D721Med (cell line): ENCODE measurements at places on chromosomes 2 and 18.

- no peak for DNase-seq
Measured at GRCh38 chr18:48991676-48992075, 40.9 kb upstream of the SMAD7 start.

GRCh38 chr18:57909620-57910019, 106.5 kb upstream of the ATP8B1 start:
- no peak for DNase-seq

DNA sequence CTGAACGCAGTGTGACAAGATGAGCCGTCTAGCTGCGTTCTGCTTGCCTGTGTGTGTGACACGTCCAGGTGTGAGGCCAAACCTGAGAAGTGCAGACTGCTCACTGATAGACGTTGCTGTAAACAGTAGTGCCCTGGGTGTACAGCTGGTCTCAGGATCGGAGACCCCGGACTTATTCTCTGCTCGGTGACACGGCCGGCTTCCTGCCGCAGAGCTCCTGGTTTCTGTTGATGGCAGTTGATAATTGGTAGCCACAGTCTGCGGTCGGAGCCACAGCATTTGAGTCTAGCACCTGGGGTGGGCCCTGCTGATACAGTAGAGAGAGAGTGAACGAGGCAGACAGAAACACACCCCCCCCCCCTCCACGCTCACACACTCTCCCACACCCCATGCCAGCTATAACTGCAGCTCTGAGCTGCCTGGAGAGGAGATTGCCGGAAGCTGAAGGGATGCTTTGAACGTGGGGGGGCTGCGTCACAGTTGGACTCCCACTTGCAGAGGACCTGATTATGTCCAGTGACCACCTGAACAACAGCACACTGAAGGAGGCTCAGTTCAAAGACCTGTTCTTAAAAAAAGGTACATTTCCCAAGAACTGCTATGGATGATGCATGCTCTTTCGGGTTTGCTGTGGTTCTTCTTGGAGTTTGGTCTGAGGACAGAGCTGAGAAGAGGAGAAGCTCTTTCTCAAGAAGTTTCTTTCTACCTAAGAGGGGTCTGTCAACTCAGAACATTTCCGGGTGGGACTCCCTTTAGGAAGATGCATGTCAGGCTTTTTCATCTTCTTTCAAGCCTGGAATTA, 114.0 kb downstream of the FAM210A start:
- DNase-seq: no peak

DNA sequence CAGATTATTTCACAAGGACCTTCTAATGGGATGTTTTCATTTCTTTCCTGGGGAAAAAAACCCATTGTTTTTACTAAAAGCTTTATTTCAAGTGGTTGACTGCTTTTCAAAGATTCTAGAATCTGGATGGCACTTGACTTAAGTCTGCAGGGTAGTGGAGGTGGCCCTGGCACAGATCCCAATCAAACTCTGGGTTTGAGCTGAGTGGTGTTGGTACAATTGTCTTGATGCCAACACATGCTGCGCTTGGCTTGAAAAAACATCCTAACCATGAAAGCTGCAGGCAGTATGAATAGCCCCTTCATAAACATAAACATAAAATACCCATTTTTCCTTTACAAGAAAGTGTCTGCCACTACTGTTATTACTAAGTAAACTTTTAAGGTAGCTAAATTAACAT, 3.6 kb downstream of the PAPOLG start:
- no peak for DNase-seq

GRCh38 chr2:187446711-187447110, 1.3 kb downstream of the CALCRL start:
- DNase-seq: no peak

- no peak for DNase-seq
Measured at GRCh38 chr2:105129722-105130232, 91.9 kb downstream of the MRPS9 start.

- no peak for DNase-seq
Measured at GRCh38 chr2:38159597-38159996, 83.6 kb upstream of the CYP1B1 start.

GRCh38 chr2:133791191-133791590, 222.9 kb upstream of the NCKAP5 start:
- no peak for DNase-seq

- DNase-seq: no peak
Measured at GRCh38 chr18:48161911-48162698, 231.6 kb upstream of the SMAD2 start.
